ENCODE measurements at places on chromosomes 6 and 20. TPM values are rescaled to one million over a fixed set of nuclear protein-coding genes. Genes with fewer than 3 reads are reported as not detected.

The KCNQ2 gene
- not detected for total RNA-seq

The ELOVL2 gene
- 0.91 TPM for total RNA-seq

The MED23 gene
- total RNA-seq: 18.1 TPM

The LRRC1 gene
- 18.1 TPM for total RNA-seq

The DOK5 gene
- not detected for total RNA-seq
